ENCODE measurements at places on chromosomes 7 and 10.

- DNase-seq = no peak
Measured at GRCh38 chr7:140375892-140376730, 22.2 kb downstream of the SLC37A3 start.

DNA sequence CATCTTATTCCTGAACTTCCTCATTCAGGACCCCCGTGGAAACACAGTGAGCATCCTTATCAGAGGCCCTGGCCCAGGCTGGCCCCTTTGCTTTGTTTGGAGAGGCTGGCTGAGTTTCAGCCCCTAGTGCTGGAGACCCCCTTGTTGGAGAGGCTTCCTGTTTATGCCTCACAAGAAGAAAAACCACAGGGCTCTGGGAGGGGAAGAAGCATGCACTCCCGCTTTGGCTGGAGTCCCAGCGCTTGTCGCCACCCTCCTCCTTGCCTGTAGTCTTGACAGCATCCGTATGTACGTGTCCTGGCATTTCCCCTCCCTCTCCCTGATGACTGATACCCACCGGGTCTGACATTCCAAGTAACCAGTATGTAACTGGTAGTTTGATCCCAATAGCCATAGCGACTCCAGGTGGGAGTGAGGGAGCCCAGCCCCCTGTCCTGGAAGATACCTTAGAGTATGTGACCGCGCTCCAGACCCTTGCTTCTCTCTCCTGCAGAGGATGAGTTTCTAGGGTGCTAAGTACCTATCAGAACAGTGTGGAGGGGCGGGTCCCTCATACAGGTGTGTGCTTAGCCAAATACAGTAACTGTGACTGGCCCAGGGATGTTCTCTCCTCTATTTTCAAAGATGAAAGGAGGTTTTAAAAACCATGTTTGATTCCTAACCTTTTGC lies 6.9 kb upstream of the ATP6V0E2 start:
- DNase-seq = no peak

DNA sequence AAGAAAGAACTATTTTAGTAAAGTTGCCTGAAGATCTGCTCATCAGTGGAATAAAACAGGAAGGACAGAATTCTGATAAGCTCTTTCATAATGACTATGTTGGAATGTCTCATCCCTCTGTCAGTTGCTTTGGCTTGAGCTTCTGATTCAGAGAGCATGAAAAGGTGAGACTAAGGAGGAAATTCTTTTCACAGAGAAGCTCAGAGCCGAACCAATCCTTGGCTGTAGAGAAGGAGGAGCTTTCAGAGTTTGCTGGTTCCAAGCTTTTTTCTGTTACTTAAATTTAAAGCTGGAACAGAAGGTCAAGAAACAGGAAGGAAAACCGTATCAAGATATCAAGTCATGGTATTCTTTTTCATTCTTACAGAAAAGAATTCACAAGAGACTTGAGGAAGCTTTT lies 24.0 kb downstream of the GSTO2 start:
- no peak for DNase-seq

- peak; percentile 68 for DNase-seq
Measured at GRCh38 chr10:21516242-21517131, 9.0 kb downstream of the SKIDA1 start.

DNA sequence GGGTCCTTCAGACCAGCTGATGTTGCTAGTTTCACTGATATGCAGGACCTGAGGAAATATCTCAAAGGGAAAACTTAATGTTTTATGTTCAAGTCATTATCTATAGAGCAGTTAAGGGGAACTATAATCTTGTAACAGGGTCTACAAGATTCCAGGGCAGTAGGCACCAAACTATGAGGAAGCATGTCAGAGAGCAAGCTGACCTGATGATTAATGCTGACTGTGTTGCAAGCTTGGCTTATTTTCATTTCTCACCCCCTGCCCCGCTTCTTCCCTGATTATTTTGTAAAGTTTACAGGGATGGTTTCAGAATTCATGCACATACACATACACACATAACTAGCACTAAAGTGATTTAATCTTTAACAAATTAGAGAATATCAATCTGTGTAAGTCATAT lies 84.3 kb upstream of the CACNA2D1 start:
- no peak for DNase-seq

DNA sequence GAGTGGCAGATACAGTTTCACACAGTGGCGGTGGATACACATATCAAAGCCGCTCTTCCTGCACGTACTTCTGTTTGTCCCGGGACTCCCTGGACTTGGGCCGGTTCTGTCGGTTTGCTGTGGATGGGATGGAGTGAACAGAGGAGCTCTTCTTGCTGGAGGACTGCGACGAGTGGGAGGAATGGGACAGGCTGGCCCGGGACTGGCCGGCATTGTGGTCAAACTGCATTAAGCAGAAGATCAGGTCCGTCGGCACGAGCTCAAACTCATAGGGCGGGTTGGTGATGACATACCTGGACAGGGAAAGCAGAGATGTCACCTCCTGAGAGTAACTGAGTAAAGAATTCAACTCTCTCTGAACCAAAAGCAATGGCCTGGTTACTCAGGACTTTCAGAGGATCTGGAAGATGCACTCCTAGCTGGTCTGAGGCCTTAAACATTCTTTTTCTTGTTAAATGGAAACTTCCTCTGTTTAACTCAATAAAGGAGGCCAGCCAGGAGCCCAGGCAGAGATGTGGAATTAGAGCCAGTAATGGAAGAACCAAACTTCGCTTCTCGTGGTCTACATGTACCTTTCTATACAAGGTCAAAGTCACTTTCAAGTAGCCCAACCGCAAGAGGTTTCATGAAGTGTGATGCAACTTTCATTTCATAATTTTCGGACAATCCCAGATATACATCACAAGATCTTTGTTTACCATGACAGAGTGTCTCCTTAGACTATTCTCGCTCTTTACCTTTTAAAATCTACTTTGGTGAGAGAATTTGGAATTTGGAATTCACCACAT lies 750.2 kb downstream of the KCNMA1 start:
- DNase-seq = no peak

GRCh38 chr7:129184981-129185670 lies 3.3 kb upstream of the SMO start:
- no peak for DNase-seq

DNA sequence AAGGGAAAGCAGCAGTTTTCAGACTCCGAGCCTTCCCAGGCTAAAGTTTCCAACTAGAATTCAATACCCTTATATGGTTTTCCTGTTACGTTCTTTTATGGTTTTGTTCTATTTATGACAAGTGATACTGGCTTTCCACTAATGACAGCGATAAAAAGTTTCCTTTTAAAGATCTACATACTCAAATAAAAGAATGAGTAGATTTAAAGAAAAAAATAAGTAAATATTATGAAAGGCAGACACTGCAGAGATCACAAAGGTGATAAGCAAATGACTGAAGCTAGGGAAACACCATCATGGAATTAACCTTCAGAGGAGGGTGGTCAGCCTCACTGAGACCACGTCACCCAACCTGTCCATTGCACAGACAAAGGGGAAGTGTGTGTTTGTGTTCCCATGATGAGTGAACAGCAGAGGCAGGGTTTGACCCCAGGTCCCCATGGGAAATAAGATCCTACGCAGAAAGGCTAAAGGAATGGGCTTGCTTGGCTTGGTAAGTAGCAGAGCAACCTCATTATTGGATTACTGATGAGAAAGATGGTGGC lies 4.0 kb downstream of the VSIR start:
- DNase-seq = no peak

DNA sequence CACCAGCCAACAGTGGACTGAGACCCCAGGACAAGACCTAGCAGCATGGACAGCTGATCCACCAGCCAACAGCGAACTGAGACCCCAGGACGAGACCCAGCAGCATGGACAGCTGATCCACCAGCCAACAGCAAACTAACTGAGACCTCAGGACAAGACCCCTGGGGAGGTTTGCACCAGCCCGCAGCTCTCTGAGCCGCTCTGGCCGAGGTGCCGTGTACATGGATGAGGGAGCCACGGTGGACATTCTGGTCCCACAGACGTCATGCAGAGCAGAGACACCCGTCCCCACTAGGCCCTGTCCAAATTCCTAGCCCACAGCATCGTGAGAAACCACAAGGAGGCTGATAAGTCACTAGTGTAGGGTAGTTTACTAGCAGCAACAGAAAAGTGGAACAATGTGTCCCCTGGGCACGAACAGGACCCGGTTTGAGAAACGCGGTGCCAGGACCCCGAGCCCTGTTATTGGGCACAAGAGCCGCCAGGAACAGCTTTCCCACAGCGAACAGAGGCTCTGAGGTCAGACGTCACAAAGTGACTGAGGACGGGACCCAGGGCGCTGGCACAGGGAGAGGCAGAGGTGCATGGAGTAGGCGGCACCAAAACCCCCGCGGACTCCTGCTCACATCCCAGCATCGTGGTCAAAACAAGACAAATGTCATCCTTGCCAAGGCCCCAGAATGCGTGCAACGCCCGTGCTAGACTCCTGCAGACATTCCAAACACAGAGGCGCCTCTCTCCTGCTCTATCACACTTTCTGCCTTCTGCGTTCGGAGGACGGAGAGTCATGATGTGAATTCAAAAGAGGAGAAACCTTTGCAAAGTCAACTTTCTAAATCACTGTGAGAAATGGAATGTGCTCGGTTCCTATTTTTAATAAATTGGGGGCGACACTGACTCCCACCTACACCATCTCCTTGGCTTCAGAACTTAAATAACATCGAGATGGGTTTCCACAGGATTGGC lies 8.1 kb downstream of the STK32C start:
- no peak for DNase-seq

GRCh38 chr7:158757404-158757989 lies 52.9 kb upstream of the NCAPG2 start:
- no peak for DNase-seq

DNA sequence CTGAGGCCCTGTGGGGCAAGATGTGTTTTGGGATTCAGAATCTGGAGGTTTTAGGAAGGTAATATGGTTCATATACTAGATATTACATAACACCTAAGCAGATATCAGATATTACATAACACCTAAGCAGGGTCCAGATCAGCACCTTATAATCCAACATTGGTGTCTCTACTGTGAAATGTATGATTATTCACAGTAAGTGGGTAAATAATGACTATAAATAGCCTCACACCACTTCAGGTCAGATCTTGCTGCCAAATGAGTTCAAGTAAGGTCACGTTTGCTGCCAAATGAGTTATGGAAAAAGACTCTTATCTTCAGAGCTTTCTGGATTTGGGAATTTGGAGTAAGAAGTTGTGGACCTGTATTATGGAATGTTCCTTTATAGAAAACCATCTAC lies 14.6 kb downstream of the ADRB1 start:
- no peak for DNase-seq

DNA sequence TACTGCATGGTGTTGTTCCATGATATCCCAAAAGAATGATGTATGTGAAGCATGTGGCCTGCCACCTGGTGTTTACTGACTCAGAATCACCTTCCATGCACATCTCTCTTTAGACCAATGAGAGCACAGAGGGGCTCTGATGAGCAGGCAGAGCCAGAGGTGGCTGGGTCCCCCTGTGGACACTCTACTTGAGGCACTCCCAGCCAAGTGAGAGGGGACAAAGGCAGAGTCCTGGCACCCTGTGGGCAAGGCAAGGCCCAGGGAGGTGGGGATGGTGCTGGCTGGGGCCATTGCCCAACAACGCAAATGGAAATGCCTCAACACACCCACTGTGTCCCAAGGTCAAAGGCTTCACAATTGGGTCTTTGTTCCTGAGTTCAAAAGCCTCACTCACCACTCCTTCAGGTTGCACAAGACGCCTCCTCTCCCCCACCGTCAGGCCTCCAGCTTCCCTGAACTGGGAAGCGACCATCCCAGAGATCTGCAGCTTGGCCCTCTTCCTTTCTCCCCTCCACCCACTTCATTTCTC lies 164.6 kb downstream of the NEURL1 start:
- no peak for DNase-seq

DNA sequence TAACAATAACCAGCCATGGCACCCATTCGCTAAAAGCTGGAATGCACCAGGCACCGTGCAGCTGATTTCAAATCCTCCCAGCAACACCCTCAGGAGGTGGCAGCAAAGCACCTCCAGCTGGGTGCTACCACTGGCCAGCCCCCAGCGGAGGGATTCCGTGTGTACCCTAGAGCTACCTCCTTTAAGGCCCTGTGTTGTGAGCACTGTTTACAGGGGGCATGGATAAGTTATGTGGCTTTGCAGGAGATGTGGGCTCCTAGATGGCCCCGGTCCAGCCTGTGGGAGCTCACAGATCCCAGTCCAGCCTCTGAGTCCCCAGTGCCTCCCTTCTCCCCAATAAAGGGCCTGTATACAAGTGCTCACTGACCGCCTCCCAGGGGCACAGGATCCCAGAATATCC lies 27.1 kb downstream of the TNRC18 start:
- DNase-seq = peak; percentile 11

DNA sequence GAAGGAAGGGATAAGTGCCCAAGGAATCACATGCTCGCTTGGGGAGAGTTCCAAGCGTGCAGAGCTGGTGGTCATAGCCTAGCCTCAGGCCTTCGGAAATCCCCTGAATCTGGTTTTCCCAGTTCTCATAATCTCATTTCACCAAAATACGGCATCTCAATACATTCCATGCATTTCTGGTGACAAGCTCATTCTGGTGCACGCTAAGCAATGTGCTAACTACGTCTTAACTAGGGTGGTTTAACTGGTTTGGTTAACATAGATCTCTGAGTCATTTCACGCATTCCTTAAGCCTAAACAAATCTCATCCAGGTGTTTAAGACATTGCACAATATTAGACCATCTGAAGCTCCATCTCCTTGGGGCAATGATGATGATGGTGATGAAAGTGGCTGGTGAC lies 72.9 kb upstream of the STEAP1B start:
- no peak for DNase-seq

- no peak for DNase-seq
Measured at GRCh38 chr7:140294454-140294853, 103.9 kb downstream of the SLC37A3 start.

GRCh38 chr10:131858118-131858515 lies 42.7 kb upstream of the PPP2R2D start:
- no peak for DNase-seq

DNA sequence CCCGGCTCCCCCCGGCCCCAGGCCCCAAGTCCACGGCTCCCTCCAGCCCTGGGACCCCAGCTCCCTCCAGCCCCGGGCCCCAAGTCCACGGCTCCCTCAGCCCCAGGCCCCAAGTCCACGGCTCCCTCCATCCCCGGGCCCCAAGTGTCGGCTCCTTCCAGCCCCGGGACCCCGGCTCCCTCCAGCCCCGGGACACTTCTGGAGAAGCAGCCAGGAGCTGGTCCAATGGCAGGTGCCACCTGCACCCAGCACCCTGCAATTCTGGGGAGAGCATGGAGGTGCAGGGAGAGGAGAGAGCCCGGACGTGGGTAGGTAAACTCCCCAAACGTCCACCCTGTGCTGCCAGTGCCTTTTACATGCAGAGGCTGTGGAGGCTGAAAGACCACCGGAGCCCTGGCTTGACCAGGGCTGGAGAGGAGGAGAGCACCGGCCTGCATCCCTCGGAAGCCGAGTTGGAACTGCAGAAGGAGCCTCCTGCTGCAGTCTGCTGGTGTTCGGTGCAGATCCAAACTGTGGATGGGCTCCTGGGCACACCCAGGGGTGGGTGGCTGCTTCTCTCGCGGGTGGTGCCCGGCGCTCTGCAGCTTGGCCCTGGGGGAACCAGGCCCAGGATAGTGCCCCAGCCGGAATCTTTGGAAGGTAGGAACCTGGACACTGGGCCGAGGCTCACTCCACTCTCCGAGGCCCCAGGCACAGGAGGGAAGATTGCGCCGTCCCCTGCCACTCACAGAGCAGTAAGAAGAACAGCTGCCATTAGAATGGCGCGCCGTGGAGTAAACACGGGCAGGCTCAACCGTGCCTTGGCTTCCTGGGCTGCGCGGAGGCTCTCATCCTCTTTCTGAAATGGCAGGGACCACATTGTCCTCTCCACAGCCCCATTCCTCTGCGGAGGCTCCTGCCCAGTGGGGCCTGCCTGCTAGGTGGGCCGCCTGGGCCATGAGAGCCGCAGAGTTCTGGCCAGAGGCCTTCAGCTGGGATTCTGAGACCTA lies 14.7 kb downstream of the SHH start:
- no peak for DNase-seq

- no peak for DNase-seq
Measured at GRCh38 chr7:155259866-155260497, 37.7 kb upstream of the INSIG1 start.

Measured in amygdala (tissue), 56 donors.